Ureter (tissue), 1 donor: ENCODE measurements at places on chromosomes 1 and 21. TPM values are rescaled to one million over a fixed set of nuclear protein-coding genes. Genes with fewer than 3 reads are reported as not detected.

The ALX3 gene
- total RNA-seq, result not detected

- no peak for DNase-seq
These were observed 233.7 kb downstream of the SRGAP2C start for GRCh38 chr1:121418369-121419049.

- no peak for DNase-seq
These were observed 83.4 kb upstream of the BMP8A start for GRCh38 chr1:39407896-39408640.

DNA sequence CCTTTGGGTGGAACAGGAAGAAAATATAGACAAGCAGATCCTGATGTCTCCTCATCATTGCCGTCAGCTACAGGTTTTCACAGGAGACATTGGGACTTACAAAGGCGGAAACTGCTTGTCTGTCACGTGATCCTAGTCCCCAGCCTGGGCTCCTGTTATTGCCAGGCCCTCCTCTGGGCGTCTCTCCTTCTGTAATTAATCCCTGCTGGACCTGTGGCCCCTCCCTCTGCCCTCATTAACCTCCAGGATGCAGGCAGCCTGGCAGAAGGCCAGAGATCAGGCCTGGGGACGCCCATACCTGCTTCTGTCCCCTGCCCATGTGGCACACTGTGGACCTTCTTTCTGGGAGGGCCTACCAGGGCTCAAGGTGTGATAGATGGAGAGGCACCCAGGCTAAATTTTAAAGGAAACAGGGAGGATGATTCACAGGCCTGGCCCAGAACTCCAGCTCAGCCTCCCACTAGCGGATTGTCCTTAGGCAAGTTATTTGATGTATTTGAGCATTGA, 2.4 kb downstream of the S100A5 start:
- no peak for DNase-seq

DNA sequence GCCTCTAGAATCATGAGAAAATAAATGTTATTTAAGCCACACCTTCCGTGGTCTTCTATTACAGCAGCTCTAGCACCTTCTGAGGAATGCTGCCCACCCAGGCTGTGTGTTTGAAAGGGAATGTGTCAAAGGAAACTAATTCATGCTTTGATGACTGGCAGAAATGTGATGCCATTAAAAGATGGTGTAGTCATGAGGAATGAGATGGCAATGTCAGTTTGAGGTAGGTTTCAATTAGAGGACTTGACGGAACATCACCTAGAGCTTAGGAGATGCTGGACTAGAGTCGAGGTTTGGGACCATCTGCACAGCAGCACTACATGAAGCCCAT, 10.6 kb downstream of the PDZK1 start:
- DNase-seq, result no peak

DNA sequence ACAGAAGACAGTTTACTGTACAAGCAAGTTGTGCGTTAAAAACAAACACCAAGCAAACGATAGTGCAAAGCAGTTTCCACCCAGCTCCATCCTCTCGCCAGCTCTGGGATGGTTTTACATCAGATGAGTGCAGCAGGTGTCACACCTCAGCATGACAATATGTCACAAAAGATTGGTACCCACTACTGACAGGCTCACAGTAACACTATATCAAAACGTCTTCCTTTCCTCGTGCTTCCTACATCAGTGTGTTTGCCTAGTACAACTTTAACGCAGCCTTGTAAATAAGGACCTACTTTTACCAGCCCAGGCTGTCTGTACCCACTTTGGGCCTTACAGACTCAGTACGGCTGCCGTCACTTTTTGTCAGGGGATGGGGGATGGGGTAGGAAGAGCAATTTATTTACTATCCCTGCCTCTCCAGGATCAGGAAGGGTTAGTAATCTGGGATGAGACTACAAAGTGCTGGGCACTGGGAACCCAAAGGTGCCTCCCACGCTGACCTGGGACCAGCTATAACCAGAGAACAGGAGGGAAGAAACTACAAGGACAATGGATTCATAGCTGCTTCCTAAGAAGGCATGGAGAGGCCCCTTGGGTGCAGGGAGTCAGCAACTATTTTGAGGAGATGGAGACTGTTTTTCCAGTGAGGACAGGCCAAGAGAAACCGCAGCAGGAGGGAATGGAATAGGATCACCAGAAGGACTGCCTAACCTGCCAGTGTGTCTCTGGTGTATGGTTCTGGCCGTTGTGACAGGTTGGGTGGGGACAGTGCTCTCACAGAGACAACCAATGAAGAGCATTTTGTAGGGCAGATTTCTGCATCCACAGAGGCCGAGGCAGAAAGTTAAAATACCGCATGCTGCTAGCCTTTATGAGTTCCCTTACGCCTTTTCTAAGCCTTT, 30.2 kb downstream of the RUNX3 start:
- no peak for DNase-seq

DNA sequence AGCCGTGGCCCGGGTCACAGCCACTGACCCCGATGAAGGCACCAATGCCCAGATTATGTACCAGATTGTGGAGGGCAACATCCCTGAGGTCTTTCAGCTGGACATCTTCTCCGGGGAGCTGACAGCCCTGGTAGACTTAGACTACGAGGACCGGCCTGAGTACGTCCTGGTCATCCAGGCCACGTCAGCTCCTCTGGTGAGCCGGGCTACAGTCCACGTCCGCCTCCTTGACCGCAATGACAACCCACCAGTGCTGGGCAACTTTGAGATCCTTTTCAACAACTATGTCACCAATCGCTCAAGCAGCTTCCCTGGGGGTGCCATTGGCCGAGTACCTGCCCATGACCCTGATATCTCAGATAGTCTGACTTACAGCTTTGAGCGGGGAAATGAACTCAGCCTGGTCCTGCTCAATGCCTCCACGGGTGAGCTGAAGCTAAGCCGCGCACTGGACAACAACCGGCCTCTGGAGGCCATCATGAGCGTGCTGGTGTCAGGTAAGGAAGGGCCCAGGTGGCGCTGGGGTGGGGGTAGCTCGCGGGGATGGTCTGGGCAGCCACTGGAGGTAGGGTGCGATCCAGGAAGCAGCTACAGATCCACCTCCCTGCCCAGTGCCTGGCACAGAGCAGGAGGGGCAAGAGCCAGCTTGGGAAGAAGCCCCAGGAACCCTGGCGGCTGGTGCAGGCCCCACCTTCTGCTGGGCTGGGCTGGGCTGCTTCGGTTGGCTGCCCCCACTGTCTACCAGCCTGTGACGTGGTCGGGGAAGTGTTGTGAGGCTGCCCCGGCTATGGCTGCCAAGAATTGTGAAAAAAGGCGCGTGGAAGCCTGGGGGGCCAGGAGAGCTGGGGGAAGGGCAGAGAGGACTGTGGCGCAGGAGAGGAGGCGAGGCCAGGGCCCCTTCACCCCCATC, 3.8 kb downstream of the CELSR2 start:
- peak; percentile 81 for DNase-seq

The SPRR2B gene
- total RNA-seq, result not detected

GRCh38 chr1:152747831-152748230, 10.0 kb upstream of the KPRP start:
- DNase-seq, result no peak

GRCh38 chr1:184951788-184952187, 22.5 kb downstream of the NIBAN1 start:
- no peak for DNase-seq
